ENCODE measurements at places on chromosomes 13 and 19.

DNA sequence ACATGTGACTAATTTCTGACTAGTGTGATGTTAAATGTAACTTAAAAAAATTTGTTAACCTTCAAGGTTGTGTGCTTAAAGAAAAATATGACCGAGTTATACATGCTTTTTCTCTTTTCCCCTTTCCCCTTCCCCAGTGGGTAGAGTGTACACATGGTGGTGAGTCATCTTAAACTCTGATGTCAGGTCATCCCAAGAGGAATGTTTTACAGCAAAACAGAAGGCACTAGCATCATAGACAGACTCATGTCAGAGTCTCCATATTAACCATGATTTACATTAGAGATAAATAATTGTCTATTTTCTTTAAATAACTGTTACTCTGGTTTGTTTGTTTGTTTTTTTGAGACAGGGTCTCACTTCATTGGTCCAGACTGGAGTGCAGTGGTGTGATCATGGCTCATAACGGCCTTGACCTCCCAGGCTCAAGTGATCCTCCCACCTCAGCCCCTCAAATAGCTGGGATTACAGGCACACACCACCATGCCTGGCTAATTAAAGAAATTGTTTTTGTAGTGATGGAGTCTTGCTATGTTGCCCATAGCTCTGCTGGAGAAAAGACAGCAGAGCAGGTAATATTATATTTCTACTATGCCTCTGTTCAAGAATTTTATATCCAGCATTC lies 160.4 kb upstream of the PCDH9 start:
- no peak for DNase-seq

- DNase-seq: no peak
These were observed 17.7 kb upstream of the UPF1 start for GRCh38 chr19:18814063-18814462.

- DNase-seq: no peak
These were observed 236.3 kb downstream of the SLC7A1 start for GRCh38 chr13:29359181-29359580.

DNA sequence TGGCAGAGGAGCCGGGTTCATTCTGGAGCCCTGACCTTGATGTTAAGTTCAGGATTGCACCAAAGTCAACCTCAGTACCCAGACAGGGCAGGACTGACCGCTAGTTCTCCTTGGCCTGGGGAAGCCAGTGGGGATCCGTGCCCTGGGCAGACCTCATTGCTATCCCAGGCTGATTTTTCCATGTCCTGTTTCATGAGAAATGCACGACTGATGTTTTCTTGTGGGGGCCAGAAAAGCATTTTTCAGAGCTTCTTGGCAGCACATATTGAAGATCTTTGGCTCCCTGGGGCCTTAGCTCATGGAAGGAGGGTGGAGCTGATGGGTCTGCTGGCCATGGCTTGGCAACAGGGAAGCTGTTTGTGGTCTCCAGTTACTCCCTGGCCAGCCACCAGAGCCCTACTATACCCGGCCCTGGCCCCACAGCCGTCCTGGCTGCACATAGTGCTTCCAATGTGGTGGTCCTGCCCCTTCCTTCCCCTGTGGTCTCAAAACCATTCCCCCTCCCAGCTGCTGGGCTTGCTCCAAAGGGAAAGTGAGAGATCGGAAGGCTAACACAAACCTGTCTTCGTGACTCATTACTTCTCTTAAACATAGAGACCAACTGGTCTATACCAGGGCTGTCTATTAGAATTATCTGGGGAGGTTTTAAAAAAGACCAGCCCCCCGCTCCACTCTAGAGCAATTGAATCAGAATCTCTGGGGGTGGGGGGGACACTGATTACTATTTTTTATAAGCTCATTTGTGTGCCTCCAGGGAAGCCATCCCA lies 11.2 kb downstream of the IL17D start:
- no peak for DNase-seq

- no peak for DNase-seq
These were observed 94.6 kb downstream of the UQCRFS1 start for GRCh38 chr19:29118389-29118788.

GRCh38 chr19:15331419-15332310 lies 674 bp downstream of the BRD4 start:
- no peak for DNase-seq

DNA sequence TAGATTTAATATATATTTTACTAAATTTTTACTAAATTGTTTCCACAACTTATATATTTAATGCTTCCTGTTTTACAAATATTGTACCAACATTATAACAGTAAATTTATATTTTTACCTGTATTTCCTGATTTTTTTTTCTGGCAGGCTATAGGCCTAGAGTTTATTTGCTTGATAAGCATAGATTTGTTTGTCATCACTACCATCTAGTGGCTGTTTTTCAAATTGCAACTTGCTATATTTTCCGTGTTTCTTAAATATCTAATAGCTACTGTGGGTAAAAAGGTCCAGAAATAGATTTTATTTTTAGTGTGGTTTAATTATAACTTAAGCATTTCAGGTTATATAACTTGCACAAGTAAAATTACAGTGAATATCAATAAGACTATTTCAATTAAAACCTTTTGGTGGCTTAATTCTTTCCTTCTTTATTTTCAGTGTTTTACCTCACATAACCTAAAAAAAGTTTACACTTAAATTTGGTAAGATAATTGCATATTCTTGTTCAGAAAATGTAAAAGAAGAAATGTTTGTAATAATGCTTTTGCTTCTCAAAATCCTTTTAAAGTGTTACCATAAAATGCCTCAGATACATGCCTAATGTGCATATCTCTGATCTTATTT lies 60.6 kb downstream of the NDFIP2 start:
- no peak for DNase-seq

DNA sequence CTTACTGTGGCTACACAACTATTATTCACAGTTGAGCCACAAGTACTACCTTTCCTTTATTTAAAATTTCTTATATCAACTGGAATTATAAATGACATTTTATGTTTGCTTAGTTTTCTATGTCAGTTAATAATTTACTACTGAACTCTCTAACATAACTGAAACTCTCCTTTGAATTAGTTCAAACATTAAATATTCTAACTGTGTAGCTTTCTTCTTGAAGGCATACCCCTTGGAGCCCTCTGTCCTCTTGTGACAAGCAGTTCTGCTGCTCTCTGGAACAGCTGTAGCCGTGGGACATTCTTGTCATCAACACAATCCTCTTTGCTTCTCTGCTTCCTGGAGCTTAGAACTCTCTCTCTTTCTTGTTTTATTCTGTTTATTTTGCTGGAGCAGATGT lies 244.8 kb downstream of the NHLRC3 start:
- no peak for DNase-seq

GRCh38 chr13:59493436-59493965 lies 670.2 kb downstream of the DIAPH3 start:
- DNase-seq: no peak

DNA sequence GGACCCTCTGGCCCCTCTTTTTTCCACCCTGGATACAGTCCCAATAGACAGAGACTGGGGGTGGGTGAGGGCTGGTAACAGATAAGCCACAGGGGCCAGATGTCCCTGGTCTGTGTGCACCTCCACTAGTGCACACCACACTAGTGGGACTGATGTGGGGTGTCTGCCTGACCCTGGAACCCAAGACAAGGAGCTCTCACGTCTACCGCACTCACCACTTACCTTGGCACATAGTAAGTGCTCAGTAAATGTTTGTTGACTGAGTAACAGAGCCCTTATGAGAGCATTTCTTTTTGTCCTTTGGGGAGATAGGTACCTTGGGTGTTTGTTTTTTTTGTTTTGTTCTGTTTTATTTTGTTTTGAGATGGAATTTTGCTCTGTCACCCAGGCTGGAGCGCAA lies 23.1 kb upstream of the ZNF414 start:
- no peak for DNase-seq

DNA sequence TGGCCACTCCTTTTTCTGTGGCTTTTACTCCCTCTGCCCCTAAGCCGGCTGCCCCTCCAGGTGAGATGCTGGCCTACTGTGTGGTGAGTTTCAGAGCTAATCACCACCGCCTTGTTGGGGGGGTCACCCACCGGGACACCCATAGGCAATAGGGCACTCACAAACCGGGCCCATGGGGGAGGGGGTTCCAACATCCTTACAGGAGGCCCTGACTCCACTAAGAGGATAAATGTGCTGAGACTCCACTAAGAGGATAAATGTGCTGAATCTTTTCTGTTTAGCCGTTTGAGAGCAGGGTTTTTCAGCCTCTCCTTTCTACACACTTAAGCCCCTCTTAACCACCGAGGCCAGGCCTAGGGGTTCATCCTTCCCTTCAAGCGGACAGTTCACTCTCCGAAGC lies 73.7 kb downstream of the SLC15A1 start:
- no peak for DNase-seq

- no peak for DNase-seq
These were observed 531.7 kb downstream of the SLITRK1 start for GRCh38 chr13:83350569-83350968.

DNA sequence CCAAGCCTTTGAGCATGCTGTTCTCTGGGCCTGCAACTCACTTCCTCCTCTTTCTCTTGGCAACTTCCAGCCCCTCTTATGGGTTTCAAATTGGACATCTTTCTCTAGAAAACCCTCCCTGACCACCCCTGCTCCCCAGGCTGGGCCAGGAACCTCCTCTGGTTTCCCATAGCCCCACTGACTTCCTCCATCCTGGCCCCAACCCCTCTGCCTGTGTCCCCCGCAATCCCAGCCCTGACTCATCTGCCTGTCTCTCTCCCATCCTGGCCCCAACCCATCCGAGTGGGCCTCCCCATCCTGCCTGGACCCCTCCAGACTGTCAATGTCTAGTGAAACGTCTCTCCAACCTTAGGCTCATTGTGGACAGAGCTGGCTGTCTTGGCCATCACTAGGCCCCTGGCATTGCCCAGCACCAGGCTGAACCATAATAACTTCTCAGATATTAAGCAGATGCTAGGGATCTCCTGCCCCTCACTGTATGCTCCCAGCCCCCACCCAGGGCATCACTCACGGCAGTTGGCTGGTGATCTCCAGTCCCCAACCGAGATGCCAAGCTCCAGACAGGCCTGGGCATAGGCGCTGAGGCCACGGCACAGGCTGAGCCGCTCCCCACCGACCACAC lies 16.8 kb downstream of the FCGBP start:
- DNase-seq: no peak

DNA sequence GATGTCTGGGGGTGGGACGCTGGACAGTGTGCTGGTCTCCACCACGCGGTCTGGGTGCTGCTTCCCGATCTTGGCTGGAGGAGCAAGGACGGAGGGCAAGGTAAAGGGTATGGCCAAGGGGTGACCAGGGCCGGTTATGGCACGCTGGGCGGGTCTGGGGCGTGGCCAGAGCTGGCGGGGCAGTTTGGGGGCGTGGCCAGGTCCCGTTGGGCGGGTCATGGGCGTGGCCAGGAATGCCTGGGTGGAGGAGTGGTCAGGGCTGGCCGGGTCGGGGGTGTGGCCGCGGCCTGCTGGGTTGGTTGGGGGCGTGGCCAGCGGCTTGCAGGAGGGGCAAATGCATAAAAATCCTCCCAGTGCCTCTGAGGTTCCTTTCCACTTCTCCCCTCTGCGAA lies 19.2 kb downstream of the GPX4 start:
- DNase-seq: no peak

GRCh38 chr13:76552807-76553206 lies 333.4 kb downstream of the KCTD12 start:
- DNase-seq: no peak

GRCh38 chr13:21813110-21813509 lies 142.2 kb downstream of the FGF9 start:
- no peak for DNase-seq

DNA sequence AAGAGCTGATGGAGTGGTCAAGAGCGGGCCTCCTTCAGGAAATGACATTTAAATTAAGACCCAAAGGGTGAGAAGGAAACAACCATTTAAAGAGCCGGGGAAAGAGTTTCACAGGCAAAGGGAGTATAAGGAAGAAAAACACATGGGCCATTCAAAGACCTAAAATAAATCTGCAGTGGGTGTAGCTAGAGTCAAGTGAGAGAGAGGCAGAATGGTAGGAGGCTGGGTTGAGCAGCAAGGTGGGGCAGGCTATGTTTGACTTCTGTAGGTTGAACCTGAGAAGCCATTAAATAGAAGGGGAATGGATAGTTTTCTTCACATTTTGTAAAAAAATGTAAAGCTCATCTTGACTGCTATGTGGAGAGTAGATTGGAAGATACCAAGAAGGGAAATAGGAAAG lies 183.8 kb downstream of the LACC1 start:
- no peak for DNase-seq

DNA sequence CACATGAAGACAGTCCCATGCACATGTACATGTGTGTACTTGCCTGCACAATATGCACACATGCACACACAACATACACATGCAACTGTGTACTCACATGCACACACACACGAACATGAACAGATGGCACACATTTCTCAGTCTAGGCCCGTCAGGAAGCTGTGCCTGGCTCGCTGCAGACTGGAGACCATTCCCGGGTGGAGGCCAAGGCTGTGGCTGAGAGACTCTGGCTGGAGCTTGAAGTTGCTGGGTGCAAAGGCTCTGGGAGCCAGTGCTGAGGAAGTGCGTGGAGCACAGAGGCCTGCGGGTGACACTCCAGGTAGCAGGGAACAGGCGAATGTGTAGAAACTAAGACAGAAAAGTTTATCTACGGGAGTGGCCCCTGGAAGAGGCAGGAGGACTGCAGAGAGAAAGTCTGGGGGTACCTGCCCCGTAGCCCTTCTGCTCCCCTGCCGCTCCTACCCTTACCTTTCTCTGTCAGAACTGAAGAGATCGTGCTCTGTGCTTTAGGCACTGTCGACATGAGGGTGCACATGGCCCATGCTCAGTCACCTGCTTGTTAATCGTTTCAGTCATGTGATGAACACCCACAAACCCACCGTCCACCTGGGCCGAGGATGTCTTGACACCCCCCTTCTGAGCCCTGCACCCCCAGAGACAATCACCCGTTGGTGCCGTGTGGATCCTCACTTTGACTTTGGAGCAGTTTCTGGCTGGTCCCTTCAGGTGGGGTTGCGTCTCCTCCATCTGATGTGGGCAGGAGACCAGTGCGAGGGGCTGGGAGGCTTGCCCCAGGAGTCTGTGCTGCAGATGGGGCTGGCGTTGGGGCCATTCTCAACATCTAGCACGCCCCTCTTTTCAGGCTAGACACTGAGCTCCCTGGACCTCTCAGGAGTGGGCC lies 69.4 kb downstream of the TEX29 start:
- no peak for DNase-seq

- peak; percentile 76 for DNase-seq
These were observed 3.9 kb downstream of the SLC1A5 start for GRCh38 chr19:46784262-46785053.

- DNase-seq: no peak
These were observed at the start of gene UHRF1 for GRCh38 chr19:4909156-4909896. Gene UHRF1 (plus strand): TSS chr19:4909501. CDS start chr19:4910886, 1,385 bp downstream.

Measured in AG04449 (cell line).